ENCODE measurements at places on chromosomes 3 and 15.

DNA sequence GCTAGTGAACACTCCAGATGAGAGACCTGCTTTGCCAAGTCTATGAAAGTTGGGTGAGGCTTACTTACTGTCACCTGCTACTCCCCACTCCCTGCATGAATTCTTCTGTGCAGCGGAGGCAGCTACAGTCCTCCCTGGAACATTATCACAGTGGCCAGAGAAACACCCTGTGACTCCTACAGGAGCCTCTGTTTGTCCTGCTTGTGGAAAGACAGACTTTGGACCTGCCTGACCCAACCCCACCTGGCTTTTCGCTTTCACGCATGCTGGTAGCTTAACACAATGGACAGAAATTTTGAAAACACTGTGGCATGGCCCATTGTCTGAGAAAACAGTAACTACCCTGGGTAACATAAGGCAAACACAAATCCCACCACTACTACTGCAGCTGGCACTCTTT is 1565.5 kb upstream of the CADM2 start:
- no peak for DNase-seq

- no peak for DNase-seq
Observed at GRCh38 chr15:95742256-95742655, 588.2 kb upstream of the NR2F2 start.

DNA sequence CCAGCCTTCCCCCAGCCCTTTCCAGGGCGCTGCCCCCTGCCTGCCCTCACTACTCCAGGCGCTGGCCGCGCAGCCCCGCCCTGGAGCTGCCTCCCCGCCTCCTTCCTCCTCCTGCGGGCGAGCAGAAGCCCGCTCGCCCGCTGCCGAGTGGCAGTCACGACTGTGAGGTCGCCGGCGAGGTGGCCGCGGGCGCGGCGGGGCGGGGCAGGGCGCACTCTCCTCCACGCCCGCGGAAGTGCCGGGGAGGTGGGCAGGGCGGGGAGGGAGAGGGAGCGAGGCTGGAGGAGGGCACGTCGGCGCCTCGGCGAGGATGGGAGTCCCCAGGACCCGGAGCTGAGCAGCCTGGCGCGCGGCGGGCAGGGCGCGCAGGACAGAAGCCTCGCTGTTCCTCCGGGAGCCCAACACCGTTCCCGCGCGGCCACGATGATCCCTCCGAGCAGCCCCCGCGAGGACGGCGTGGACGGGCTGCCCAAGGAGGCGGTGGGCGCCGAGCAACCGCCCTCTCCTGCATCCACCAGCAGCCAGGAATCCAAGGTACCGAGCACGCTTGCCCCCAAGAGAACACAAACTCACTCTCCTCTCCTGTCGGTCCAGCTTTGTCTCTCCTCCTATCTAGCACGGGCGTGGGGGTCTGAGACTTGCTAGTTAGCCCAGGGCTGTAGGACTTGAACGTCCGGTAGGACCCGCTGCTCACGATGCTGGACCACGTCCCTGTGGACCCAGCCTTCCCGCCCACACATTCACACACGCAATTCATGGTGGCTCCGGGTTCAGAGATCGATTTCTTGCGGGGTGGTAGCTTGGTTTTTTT is at the start of gene STAC:
Gene STAC (plus strand): TSS at position 284 of the 811 bp plus-strand sequence. CDS start 140 bp downstream, at position 424.
- no peak for DNase-seq

DNA sequence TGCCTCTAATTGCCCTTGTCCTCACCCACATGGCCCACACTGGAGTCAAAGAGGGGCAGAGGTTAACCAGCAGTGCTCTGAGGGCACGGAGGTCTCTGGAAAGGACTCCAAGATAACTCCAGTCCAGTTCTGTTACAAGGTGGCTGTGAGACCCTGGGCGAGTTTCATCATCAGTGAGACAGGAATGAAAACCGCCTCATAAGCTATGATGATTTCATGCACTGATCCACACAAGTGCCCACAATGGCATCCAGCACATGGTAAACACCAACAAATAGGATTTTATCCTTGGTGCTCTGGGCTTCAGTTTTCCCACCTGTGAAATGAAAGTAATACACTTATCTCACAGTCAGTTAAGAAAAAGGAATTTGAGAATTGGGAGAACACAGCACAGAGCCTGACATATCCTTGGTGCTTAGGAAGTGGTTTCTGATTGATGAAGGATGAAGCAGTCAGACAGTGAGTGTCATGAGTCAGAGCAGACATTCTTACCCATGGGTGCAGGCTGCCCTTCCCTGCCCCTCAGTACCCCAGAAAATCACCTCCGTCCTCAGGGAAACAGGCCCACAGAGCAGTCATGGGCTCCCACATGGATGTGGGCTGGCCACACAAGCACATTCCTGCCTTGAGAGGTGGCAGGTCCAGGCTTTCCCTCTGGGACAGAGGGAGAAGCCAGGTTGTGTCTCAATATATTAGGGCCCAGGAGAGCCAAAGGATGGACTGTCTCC is 48.4 kb downstream of the DAPK2 start:
- no peak for DNase-seq

DNA sequence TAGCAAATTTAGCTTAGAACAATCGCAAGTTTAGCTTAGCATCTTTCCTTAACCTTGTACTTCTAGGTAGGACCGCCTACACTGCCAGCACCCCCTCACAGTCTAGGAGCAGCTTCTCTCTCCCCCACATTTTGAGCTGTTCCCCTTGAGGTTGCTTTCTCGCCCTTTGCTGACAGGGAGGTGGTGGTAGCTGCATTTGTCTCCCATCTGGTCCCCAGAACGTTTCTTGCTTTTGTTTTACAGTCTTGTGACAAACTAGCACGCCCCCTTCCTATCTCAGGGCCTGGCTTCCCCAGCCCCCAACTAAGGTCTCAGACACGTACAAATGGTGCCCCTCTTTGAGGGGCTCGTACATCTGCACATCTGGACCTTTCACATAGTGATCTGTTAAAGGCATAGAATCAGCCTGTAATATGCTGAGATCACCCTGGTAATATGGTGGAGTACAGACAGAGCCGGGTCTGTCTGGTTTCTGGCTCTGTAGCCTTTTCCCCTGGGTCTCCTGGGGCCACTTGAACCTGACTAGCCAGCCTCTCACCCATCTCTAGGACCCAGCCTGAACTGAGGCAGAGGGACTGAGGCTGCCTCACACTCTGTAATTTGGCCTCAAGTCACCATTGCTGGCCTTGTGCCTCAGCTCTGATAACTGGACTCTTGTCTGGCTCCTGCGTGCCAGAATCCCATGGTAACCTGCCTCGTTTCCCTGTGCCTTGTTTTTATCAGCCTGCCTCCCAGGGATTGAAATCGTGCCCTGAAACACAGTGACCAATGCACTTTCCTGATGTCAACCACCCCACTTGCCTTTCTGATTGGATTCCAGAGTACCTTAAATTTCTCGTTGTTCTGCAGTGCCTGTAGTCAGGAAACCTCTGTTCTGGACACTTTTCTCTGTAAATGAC is 27.7 kb downstream of the CRTC3 start:
- DNase-seq: no peak

- no peak for DNase-seq
Observed at GRCh38 chr3:88991496-88991895, 115.9 kb upstream of the EPHA3 start.

DNA sequence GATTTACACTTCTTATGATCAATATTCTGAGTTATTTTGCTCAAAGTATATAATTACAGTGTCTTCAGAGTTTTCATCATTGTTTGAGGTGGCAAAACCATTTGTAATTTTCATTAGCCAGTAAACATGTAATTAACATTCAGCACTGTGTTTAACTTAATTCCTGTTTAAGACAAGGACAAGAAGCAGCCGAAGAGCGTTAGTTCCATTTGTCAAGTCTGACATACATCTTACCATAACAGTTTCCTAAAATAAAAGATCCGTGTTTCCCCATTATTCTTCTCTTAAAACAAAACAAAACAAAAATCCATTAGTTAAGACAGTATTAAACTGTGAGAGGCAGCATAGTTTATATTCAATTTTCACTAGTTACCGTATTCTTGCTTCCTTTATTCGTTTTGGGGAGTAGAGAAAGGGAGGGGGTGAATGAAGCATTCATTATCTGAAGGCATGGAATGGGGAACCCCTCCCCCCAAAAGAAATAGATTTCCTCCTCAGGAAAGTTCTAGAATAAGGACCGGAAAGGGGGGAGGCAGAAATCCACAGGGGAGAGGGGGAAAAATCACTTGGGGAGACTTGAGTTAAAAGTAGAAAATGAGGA is 5.5 kb upstream of the NR2F2 start:
- DNase-seq: no peak

- DNase-seq: no peak
Observed at GRCh38 chr3:113773381-113773780, 26.5 kb downstream of the ATP6V1A start.

DNA sequence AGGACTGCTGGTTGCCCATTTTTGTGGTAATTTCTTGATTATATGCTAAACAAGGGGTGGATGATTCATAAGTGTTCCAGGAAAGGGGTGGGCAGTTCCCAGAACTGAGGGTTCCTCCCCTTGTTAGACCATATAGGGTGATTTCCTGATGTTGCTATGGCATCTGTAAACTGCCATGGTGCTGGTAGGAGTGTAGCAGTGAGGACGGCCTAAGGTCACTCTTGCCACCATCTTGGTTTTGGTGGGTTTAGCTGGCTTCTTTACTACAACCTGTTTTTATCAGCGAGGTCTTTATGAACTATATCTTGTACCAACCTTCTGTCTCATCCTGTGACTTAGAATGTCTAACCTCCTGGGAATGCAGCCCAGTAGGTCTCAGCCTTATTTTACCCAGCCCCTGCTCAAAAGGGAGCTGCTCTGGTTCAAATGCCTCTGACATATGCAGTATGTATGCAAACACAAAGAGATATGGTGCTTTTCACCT is 46.2 kb downstream of the C3orf38 start:
- DNase-seq: peak; percentile 64

GRCh38 chr3:98755601-98756000 is 7.5 kb upstream of the ST3GAL6 start:
- no peak for DNase-seq

- DNase-seq: peak; percentile 21
Observed at GRCh38 chr3:15064299-15064834, 748 bp downstream of the MRPS25 start.

DNA sequence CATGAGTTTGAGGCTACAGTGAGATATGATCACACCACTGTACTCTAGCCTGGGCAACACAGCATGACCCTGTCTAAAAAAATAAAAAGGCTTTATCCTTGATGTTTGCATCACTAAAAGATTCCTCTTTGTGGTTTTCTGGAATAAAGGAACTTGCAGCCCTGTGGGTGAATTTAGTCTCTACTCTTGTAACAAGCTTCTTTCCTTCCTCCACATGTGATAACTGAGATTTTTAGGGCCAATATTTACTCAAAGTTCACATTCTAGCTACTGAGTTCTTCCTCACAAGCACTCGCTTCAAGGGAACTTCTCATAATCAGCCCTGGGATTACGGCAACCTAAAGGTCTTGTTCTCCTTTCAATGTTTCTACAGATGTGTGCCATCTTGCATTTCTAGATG is 24.6 kb downstream of the COMMD2 start:
- DNase-seq: no peak

Data from stimulated activated CD4-positive, alpha-beta T cell treated with anti-CD3 and anti-CD28 coated beads, Interleukin-1b, Interleukin-23, amount 100 ng/mL, for 48 hours (primary cell).